8988T (cell line): ENCODE measurements at places on chromosomes 13 and 19.

GRCh38 chr19:39052243-39052746 is 19.9 kb upstream of the FBXO27 start:
- peak; percentile 84 for DNase-seq

GRCh38 chr13:83895994-83896580 is 13.8 kb upstream of the SLITRK1 start:
- no peak for DNase-seq

DNA sequence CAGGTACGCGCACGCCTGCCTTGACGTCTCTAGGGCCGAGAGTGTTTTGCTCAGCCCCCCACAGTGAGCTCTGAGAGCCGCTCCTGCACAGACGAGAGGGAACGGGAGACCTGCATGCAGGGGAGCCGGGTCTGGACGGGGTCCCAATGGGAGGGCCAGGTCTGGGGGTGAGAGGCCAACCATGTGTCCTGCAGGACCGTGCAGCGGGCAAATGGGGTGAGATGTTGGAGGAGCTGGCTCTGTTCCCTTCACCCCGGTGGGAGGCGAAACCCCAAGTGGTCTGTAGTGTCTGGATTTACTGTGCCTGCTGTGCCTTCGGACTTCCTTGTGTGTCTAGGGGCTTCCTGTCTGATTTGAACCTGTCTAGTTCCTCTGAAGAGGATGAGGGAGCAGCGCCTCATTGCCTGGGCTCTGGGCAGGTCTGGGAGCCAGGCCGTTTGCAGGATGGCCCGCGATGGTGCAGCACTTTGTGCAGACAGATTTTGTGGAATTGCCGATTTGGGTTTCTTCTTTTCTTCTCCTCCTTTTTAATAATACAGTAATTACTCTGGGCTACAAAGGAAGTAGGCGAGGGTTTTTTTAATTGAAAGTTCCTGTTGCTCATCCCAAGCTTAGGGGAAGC is 2.1 kb downstream of the CSNK1G2 start:
- no peak for DNase-seq

DNA sequence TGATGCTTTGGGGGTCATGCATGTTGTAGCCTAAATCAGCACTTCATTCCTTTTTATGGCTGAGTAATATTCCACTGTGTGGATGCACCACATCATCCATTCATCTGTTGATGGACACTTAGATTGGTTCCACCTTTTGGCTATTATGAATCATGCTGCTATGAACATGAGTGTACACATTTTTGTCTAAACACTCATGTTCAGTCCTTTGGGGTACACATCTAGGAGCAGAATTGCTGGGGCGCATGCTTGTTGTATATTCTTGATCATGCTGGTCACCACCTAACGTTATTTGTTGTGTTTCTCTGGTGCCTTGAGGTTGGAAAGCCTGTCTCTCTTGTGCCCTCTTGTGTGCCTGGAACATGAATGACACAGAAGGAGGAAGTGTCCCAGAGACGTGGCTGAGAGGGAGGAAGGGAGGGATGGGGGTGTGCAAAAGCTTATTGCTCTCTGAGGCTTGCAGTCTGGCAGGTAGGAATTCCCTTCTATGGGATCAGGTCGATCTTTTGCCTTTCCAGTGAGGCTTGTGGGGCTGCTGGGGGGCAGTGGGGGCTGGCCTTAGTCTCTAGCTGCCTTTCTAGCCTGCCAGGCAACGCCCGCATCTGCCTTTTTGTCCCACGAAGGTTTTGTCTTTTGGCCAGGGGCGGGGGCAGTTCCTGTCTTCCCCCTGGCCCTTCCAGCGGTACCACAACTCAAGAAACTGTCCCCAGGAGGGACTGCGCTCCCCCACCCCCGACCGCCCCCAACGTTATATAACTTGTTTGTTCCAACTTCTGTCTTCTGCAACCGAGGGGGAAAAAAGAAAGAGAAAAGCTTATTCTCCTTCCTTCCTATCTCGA is 7.6 kb downstream of the KLHL26 start:
- no peak for DNase-seq

DNA sequence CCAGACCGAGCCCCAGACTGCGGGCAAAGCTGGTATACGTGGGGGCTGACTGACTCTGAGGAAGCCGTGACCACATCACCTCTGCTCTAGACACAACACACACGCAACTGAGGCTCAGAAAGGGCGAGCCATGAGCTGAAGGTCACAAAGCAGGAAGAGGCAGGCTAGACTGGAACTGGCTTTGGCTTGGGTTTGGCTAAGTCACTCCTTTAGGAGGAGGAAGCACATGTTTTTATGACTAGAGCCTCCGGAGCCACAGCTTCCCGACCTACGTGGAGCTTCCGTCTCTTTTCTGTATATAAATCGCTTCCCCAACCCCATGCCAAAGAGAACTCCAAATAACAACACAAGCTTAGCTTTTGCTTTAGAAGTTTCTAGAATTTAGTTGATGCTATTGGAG is 48.0 kb downstream of the RFX2 start:
- DNase-seq = no peak

DNA sequence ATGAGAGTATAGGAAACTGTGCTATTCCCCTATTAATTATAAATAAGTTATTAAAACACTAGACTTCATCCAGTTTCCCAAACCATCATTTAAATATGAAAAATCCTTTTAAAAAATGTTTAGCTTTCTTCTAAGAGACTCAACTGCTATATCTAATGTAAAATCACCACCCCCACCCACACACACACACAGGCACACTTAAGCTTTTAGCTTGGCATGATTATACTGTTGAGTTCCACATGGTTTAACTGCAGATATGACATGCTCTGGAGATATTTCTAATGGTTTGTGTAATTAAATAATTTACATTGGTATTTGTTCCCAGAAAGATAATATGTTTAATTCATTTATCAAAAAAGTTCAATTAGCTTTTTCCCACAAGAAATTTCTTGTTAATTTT is 1700.1 kb upstream of the SLC10A2 start:
- no peak for DNase-seq

- DNase-seq = no peak
These were observed 961 bp upstream of the URI1 start for GRCh38 chr19:29940971-29941585.

GRCh38 chr19:18774782-18775444 is 16.2 kb downstream of the COMP start:
- DNase-seq = no peak

- DNase-seq = no peak
These were observed 49.6 kb downstream of the MYO9B start for GRCh38 chr19:17125062-17125727.

- DNase-seq = no peak
These were observed 102.8 kb downstream of the PCDH17 start for GRCh38 chr13:57734306-57734705.

DNA sequence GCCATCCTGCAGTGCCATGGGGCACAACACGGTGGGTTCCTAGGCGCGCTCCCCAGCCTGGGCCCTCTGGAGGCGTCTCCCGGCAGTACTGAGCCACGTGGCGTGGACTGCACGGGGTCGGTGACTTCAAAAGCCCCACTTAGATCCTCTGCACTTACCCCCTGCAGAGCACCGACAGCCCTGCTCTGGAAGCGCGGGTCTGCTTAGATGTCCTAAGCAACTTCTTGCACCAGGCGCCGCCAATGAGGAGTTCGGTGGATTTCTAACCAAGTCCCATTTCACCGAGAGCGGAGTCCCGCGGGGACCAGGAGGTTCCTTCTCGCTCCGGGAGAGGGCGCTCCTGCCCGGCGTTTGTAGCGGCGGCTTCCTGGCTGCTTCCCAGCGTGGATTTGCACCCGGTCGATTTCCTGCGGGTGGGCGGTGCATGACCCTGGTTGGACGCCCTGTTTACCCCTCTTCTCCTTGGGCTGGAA is 25.2 kb upstream of the ZNF845 start:
- DNase-seq = peak; percentile 49

- no peak for DNase-seq
These were observed 13.7 kb downstream of the ZNF461 start for GRCh38 chr19:36652958-36653357.

GRCh38 chr13:113916330-113916815 is 52.5 kb upstream of the GAS6 start:
- no peak for DNase-seq

DNA sequence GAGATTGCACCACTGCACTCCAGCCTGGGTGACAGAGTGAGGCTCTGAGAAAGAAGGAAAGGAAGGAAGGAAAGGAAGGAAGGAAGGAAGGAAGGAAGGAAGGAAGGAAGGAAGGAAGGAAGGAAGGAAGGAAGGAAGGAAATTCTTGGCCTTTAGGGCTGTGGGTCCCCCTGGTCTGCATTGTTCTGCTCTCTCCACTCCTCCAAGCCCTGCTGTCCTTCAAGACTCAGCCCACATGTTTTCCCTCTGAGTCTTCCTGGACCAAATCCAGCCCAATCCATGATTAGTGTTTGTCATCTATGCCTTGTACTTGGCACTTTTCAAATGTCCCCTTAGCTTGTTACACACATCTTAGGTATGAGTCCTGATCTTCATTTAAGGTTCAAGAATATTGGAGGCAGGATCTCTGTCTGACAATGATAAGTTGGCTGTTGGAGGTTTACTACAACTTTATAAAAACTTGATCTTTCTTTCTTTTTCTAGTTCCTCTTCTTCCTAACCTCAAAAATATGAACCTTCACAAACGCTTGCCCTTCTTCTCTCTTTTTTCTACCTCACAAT is 48.8 kb upstream of the INTS6 start:
- peak; percentile 19 for DNase-seq

GRCh38 chr19:39341129-39341718 is 997 bp upstream of the SAMD4B start:
- DNase-seq = peak; percentile 82

DNA sequence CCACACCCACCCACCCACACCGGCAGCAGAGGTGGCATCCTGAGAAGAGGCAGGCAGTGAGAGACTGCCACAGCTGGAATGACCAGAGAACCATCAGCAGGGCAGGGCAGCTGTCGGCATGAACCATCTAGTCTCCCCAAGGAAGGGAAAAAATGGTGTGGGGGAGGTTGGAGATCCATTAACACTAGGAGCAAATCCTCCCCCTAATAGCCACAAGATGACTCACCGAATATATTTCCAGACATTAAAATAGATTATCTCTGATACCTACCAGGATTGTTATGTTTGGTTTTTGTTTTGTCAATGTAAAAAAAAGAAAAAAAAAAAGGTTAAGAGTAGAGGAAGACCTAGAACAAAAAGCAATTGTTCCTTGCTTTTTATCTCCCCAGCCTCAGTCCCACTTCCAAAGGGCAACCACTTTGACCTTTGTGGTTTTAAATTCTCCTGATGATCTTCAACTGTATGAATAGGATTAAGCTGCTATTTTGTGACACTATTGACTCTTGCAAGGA is 34.2 kb downstream of the THSD1 start:
- no peak for DNase-seq

GRCh38 chr13:50735071-50735470 is 108.4 kb downstream of the DLEU7 start:
- DNase-seq = no peak

- no peak for DNase-seq
These were observed 72.8 kb downstream of the GNG7 start for GRCh38 chr19:2629491-2630351.

DNA sequence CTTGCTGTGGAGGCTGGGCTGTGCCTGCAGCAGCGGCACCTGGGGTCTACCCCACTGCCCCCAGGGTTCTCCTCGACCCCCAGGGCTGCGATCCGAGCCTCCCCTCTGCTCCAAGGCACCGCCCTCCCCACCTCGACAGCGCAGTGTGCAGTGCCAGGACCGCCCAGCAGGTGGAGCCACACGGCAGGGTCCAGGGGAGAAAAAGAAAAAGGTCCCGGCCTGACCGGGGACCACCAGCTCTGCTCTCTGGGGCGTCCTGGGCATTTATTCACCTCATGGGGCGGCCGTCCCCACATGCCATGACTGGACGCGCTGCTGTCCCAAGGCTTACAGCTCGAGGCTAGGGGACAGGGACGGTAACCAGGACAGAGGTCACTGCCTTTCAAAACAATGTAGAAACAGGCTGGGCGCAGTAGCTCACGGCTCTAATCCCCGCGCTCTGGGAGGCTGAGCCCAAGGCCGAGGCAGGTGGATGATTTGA is 10.6 kb downstream of the REXO1 start:
- DNase-seq = no peak

DNA sequence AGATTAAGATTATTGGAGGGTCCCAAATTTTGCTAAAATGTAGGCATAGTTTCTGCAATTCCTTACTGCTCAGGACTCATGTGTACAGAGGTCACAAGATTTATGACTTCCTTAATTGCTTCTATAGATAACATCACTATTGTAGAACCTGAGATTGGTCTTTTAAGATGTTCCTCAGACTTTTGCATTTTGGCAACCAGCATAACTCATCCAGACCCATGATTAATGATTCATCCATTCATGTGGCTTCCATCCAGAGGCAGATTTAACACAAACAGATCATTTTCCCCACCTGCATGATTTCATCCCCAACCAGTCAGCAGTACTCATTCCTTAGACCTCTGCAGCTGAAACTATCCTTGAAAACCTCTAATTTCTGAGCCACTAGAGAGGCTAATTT is 34.5 kb upstream of the CEACAM8 start:
- no peak for DNase-seq

DNA sequence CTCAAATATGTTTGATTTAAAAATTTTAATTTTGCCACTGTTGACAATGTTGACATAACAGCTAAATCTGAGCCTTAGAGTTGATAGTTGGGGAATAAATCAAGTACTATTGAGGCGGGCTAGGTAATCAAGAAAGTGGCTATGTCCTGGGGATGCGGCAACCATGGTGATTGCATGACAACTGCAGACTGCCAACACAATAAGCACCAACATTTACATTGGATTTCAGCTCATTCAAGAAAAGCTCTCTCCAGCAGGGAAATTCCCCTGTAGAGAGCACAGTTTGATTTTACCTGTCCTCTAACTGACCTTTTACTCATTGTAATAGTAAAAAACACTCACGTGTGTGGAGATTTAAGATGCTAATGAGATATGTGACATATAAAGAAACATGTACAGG is 63.1 kb downstream of the ZNF100 start:
- DNase-seq = no peak

DNA sequence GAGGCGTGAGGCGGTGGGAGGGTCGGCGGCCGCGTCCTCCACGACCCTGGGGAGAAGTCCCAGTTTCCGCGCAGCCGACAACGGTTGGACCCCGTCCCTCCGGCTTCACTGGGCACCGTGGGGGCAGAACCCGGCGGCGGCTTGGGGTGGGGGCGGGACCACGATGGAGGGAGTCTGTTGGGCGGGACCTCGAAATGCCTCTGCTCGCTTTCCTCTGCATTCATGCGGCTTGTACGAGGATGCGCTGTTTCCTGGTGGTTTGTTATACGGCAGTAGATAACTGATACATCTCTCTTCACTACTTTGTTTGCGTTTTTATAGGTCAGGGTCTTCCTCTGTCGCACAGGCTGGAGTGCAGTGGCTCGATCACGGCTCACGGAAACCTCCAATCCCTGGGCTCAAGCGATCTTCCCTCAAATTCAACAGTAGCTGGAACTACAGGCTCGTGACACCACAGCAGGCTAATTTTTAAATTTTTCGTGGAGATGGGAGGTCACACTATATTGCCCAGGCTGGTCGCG is 24.6 kb upstream of the ZNF846 start:
- no peak for DNase-seq
